ENCODE measurements at places on chromosomes 12 and 14.

DNA sequence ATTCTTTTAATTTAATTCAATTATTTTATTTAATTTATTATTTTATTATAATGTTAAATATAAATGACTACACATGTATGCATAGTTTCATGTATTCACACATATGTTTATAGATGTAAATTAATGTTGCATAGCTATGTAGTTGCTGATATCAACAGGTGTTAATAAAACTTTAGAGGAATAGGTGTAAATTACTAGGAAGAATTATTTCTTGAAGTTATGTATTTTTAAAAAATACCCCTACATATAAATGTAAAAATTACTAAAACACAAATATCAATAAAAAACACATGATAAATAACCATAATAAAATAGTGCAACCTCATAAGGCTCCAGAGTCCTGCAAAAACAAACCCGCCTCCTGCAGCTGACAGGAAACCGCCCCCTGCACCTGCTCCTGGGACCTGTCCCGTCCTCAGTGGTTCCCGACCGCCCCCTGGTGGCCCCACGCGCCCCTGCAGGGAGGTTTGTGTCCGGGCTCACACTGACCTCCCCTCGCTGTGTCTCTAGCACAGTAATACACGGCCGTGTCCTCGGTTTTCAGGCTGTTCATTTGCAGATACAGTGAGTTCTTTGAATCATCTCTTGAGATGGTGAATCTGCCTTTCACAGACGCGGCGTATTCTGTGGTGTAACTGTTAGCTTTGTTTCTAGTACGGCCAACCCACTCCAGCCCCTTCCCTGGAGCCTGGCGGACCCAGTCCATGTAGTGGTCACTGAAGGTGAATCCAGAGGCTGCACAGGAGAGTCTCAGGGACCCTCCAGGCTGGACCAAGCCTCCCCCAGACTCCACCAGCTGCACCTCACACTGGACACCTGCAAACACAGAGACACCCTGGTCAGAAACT lies 1264.0 kb downstream of the TMEM121 start:
- DNase-seq, result peak; percentile 60

- no peak for DNase-seq
Observed at GRCh38 chr12:122021193-122021821, 377 bp upstream of the BCL7A start.

DNA sequence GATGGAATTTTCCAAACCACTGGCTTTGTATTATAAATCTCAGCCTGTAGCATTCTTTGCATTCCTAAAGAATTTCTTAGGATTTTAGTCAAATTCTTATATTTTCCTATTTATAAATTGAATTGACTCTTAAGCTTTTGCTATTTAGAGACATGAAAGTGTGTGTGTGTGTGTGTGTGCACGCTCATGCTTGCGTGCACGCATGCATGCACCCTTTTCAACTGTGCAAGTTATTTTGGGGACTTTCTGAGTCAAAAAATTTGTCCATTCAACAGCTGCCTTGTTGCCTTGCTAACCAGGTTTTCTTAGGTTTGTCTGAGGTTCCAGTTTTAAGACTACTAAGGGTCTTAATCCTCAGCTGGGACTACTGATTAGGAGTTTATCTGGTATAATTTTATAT lies 42.6 kb downstream of the GPATCH2L start:
- no peak for DNase-seq

GRCh38 chr14:60805841-60806430 lies 71.4 kb downstream of the MNAT1 start:
- no peak for DNase-seq

DNA sequence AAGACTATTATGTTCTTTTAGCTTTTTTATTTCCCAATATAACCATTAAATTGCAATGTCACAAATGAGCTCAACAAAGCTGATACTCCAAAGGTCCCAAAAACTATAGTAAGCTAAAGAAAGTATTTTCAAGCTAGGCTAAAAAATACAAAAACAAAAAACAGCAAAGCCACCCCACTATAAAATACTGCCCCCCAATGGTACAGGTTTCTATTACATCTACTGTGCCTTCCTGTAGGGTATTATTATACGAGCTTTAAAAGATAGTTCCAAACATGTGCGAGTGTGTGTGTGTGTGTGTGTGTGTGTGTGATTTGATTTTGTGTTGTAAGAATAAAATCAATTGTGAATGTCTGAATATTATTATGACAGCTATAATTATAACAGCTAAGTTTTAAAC lies 1.1 kb downstream of the IFNG start:
- no peak for DNase-seq

DNA sequence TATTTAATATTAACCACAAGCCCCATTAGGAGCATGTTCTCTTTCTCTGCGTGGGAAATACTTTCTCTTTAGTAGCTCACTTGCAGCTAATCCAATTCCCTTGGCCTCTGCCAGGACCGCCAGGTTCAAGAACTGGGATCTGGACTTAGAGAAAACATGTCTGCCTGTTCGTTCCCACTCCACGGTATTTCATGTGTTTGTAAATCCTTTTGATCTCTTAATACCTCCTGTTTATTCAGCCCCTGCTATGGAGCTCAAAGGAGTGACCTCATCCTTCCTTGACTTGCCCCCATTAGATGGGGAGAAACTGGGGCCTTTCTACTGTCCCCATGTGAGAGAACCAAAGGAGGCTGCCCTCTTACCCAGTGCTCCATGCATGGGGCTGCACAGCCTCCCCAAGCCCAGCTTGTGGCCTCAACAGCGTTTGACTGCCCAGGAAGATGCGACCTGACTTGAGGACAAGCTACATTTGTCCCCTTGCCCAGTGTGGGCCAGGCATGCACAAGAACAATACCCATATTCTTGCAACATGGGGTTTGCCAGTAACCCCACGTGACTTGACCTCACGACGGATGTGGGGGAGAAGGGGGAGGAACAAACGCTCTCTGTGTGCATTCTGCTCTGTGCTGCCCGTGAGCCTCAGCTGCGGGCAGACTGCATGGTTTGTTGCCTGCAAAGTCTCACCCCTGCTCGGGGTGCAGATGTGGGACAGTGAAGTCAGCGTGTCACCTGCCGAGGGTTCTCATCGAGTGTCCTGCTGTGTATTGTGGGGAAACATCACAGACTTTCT lies 30.3 kb downstream of the CD9 start:
- peak; percentile 71 for DNase-seq

DNA sequence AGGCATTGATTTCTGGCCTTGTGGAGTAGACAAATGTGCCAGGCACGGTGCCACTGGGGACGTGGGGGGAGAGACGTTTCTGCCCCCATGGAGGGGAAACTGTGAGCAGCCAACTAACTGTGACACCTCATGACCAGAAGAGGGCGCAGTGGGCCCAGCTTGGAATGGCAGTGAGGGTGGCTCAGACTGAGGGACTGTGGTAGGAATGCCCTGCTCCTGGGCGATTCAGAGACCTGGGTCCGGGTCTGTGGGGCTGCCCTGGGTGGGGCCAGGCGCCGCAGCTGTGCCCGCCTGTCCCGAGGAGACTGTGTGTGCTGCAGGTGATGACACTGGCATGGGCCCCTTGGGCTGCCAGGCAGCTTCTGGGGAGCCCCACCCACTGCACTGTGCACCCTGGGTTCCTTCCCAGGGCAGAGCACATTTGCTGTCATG lies 60.6 kb downstream of the SLC25A47 start:
- DNase-seq, result no peak

- no peak for DNase-seq
Observed at GRCh38 chr14:25014440-25014839, 35.5 kb downstream of the STXBP6 start.

DNA sequence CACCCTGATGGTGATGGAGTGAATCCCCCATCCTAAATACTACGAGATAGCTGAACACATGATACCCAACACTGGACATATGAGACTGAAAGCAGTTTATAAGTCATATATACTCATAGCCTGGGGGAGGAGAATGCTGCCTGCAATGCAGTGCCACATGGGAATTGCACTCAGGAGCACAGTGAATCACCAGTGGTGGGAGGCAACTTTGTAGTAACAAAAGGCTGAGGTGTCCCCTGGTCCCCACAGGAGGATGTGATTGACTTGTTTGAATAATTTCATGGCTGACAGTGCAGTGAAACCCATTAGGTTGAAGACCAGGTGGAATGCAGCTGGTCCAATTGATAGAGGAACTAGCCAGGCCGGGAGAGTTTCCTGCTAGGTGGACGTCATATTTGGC lies 20.2 kb downstream of the CCDC38 start:
- no peak for DNase-seq

DNA sequence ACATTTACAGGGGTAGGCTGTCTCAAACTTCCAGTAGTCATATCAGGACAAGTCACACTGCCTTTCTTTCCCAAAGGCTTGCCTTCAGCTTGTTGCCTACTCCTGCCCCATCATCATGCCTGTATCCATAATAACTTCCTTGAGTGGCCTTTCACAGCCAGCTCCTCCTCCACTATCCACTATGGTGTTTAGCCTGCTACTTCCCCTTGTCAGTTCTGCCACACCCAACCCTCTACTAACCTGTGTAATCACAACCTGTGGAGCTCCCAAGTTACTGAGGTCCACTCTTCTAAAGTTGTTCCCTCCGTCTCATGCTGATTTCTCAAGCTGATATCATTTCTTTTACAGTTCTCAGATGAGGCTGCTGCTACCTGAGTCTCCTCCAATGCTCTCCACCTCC lies 159.9 kb downstream of the BMP4 start:
- no peak for DNase-seq

GRCh38 chr14:77092676-77093075 lies 5.4 kb upstream of the CIPC start:
- DNase-seq, result no peak

GRCh38 chr12:22410486-22410885 lies 76.0 kb upstream of the ST8SIA1 start:
- DNase-seq, result no peak

DNA sequence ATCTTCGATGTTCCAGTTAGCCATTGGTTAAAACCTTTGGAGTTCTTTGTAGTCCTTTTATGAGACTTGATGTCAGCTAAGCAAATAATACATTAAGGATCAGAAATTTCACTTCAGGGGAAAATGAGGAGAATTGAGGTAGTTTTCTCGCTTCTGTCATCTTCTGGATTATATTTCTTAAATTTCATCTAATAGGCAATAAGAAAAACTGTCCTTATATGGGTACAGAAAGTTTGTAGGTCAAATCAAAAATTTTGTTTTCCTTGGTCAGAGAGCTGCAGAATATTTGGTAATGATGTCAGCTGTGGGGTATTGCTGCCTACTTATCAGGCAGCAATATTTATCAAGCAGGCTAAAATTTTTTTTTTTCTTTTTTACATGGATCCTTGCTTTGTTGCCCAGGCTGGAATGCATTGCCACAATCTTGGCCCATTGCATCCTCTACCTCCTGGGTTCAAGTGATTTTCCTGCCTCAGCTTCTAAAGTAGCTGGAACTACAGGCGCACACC lies 37.1 kb downstream of the RIMKLB start:
- DNase-seq, result no peak

- DNase-seq, result no peak
Observed at GRCh38 chr12:49609875-49610154, 4.4 kb upstream of the FAM186B start.

All from tibial nerve (tissue), 4 donors.